ENCODE measurements at places on chromosomes 1 and 21.
A peak's percentile ranks its signal among the peaks of the same experiment; 100 is the strongest.

DNA sequence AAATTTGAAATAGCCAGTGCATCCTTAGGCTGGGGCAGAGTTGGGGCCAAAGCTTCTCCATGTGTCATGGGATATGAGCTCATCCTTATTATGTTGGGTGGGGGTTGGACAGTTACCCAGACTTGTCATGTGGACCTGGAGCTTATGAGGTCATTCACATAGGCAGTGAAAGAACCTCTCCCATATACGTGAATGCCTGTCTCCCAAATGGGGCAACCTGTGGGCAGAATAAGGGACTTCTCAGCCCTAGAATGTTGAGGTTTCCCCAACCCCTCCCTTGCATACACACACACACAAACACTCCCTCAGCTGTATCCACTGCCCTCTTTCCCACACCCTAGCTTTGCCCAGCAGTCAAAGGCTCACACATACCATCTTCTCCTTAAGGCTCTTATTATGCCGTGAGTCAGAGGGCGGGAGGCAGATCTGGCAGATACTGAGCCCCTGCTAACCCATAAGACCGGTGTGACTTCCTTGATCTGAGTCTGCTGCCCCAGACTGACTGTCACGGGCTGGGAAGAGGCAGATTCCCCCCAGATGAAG, 2.3 kb upstream of the IVL start:
- no peak for DNase-seq

- peak; percentile 2 for DNase-seq
These were observed 60.6 kb downstream of the PTPRC start for GRCh38 chr1:198699167-198700015.

DNA sequence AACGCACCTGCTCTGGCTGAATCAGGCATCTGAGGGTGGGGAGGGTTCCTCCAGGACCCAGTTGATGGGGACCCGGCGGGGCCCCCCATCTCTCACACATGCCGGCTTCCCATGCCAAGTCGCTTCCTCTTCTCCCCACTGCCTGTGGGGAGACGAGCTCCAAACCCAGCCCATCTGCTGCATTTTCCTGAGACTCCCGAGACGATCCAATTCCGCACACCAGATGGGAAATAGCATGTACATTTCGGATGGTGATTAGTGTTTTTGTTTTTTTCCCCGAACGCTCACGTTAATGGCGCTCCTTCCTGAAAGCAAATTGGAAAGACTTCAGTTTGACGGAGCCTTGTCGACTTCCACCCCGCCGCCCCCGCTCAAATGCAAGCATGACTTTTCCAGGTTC, 13.2 kb upstream of the GRIK3 start:
- DNase-seq = no peak

GRCh38 chr1:167791281-167792187, 69.8 kb downstream of the MPZL1 start:
- DNase-seq = no peak

DNA sequence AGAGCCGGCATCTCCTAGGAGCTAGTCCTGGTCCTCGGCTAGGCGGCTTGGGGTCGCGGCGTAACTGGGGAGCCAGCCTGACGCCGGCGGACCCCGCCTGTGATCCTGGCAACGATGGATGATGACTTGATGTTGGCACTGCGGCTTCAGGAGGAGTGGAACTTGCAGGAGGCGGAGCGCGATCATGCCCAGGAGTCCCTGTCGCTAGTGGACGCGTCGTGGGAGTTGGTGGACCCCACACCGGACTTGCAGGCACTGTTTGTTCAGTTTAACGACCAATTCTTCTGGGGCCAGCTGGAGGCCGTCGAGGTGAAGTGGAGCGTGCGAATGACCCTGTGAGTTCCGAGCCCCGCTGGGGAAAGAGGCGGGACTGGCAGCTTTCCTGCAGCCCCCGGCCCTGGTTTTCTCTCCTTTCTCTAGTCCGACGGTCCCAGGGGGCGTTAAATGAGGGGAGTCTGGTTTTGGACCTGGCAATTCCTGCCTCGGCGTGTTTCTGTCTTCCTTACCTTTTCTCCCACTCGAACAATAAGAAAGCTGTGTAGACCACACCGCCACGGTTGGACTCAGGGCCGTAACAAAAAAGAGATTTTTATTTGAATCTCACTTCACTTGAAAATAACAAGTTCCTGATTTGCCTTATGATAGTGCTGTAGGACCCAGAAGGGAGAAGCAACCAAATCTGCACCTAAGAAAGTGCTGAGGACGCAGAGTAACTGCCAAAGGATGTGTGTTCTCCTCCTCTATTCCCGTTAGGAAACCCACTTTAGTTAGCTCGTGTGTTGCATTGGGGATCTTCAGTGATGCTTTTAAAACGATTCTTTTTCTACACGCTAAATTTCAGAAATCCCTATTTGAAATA, at the start of gene SPRTN:
Gene SPRTN, plus strand, starts transcription at position 24 of the 859 bp plus-strand sequence. Its CDS starts 91 bp downstream, at position 115.
- no peak for DNase-seq

DNA sequence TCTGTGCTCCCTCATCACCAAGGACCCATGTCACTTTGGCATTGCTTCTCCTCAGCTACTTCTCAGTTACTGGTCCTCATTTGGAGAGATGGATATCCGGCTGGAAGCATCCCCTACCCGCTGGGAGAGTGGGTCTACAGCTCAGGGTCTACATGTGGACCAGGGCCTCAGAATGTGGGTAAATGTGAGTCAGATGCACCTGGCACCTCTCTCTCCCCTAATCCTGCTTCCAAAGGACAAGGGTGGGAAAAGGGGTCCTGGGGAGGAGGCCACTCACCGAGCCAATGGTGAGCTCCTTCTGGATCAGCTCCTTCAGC, 908 bp downstream of the S100A6 start:
- DNase-seq = no peak

GRCh38 chr1:226009650-226010044, 10.5 kb upstream of the SDE2 start:
- DNase-seq = no peak

GRCh38 chr1:110259770-110260169, 49.7 kb downstream of the KCNC4 start:
- DNase-seq = no peak

DNA sequence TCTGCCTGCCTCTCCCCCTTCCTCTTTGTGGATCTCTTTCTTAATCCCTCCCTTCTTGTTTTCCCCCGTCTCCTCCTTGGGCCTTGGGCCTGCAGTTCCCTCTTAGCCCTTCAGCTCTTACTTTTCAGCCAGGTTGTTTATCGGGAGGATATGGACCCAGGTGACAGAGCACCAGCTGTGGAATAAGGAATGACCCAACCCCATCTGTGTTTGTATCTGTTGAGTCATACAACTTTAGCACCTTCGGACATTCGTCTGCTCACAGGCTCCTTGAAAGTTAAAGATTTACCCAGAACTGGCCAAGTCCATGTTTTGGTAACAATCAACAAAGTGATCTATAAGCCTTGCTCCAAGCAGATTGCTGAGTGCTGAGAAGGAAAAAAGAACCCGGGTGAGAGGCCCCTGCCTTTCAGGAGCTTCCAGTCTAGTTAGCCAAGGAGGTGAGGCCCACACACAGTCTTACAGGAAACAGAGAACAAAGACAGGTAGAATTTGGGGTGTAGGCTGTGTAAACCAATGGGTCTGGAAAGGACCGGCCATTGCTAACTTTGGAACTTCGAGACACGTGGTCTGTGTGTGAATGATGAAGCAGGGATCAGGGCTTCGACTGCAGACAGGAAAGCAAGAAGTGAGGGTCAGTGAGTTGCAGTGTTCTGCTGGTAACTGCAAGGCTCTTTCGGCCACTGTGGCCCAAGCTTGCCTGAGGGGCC, 66.7 kb upstream of the F3 start:
- DNase-seq = no peak

DNA sequence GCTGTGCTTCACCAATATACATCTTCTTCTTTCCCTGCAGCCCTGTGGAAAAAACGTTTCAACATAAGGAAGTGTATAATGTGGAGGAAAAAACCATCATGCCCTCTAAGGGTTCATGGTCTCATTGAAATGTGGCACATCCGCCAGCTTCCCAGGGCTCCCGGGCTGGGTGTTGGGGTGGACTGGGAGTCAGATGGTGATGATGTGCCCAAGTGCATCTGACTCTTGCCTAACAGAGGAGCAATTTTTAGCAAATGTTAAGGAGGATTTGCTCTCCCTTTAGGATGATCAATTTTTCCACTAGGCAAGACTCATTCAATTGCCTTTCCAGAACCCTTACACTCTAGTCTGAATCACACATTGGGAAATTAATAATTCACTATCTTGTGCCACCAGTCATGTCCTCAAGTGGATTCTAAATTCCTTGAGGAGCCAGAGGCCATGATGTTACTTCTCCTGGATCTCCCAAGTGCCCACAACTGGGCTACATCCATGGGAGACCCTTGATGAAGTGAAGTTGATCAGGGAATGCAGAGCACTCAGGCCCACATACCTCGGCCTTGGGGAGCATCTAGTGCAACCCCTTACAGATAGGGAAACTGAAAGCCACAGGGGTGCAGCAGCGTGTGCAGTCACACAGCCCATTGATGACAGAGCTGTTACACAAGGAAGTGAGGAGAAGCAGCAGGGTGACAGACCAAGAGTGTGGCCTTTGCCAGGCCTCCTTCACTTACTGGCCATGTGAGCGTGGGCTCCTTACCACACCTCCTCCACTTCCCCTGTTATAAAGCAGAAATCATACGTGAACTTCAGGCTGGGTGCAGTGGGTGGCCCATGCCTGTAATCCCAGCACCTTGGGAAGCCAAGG, 100.0 kb upstream of the SLC44A3 start:
- no peak for DNase-seq

- no peak for DNase-seq
These were observed 78.3 kb downstream of the ATP1B1 start for GRCh38 chr1:169184812-169185211.

Data from nucleus accumbens (tissue), 56 donors.